ENCODE measurements at places on chromosomes 7 and 10.
A peak's percentile ranks its signal among the peaks of the same experiment; 100 is the strongest.

DNA sequence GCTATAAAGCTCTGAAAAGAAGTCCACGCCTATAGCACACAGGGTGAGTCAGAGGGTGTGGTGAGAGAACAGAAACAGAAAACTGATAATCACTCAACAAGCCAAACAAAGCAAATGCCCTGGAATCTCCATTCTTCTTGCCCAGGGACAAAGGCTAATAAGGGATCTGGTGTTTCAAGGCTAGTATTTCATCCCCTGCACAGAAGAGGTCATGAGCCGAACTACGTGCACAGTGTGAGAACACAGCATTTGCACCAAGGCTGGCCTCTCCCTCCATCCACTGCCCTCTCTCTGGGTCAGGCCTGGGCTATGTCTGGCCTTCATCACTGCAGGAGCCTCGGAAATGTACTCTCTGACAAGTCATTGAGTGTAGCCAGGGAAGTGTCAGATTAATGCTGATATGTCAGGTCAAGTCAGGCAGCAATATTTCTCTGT, 42.7 kb downstream of the PRR15 start:
- DNase-seq = no peak

DNA sequence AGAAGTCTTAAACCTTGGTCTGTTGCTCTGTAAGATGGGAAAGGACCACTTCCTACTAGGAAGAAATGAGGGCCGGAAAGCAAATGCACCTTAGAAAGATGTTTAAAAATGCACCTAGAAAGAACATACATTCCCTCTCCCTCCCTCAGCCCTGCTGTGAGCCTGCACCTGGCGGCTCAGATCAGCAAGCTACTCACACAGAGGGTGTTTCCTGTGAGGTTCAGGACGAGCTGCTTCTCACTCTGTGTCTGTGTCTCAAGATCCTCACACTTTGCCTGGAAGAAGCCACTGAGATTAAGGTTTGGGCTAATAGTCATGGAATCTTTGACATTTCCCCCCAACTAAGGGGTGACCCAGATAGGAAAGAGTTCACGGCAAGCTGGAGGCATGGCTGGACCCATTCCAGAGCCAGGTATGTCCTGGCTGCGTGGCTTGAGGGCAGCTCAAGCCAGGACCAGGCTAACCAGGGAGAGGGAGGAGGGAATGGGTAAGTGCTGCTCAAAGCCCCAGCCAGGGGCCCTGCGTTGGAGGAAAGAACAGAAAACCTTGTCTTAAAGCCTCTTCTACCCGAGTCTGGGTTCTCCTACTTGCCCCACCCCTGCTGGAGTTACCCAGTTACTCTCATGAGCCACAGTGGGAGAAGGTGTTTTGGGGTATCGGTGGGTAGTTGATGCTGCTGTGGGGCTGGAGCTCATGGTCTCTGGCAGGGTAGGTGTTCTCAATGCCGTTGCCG, 47.5 kb downstream of the PODXL start:
- no peak for DNase-seq

DNA sequence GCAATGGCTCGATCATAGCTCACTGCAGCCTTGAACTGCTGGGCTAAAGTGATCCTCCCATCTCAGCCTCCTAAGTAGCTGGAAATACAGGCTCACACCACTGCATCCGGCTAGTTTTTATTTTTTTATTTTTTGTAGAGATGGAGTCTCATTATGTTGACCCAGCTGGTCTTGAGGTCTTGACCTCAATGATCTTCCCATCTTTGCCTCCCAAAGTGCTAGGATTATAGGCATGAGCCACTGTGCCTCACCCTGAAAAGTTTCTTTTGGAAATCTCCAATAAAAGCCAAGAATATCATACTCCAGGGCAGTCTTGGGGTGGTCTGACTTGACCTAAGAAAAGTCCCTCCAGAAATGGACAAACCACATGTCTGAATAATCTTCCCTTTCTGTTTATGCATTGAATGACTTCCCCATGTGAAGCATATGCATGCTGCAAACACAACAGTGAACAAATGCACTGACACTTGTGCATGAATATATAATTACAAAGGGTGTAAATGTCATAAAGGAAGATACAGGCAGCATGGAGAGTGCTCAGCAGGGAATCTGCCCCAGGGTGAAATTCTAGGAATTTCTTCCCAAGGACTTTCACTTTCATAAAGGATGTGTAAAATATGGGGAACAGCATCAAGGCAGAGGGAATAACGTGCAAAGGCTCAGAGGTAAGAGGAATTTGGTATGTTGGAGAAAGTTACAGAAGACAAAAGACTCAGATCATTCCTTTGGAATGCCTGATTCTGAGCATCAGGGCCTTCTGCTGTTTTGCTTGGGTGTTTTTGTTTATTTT, 142.4 kb upstream of the LYZL1 start:
- no peak for DNase-seq

GRCh38 chr10:4066581-4067390, 281.8 kb upstream of the KLF6 start:
- no peak for DNase-seq

DNA sequence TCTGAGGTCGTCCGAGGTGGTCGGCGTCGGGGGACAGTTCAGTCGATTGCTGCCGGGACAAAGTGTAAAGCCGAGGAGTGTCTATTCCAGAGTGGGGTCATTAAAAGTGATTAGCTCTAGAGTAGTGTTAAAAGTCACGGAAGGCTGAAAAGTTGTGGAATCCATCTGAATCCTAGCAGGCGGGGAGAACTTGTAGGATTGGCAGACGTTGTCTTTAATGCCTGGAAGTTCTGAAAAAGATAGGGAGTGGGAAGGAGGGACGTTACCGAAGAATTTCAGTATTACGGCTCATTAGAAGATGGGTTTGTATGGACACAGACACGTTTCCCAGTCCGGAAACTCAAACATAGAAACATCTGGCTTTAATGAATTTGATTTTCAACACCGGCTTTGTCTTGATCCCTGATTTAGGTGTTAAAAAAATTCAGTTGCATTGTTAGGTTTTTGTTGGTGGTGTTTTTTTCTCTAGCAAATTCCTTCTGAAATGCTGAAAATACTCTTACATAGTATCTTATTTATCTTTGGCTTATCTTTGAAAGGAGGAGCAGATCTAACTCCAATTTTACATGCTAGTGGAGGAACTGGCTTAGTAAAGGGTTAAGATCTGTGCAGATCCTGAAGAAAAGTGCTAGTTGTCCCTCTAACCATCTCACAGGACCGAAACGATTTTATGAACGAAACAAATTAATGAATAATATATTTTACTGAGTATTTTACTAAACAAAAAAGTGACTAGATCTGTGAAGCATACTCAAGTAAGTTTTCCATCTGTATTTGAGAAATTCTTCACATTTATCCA, 900 bp downstream of the MKLN1 start:
- no peak for DNase-seq

DNA sequence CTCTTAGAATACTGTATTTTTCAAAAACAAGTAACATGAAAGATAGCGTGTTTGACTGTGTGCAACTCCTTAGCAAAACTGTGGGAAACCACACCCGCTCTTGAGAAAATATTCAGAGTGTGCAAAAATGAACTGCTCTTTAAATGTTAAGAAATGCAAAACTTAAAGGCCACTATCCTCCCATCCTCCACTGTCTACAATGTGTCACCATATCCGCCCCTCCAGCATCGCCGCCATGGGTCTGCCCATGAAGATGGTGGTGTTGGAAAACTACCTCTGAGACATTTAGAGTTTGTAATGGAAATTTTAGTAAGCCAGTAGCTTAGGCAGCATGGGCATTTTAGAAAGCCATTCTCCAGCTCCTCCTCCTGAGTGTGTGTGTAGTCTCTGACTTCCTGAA, 20.1 kb upstream of the NMT2 start:
- DNase-seq = peak; percentile 21

DNA sequence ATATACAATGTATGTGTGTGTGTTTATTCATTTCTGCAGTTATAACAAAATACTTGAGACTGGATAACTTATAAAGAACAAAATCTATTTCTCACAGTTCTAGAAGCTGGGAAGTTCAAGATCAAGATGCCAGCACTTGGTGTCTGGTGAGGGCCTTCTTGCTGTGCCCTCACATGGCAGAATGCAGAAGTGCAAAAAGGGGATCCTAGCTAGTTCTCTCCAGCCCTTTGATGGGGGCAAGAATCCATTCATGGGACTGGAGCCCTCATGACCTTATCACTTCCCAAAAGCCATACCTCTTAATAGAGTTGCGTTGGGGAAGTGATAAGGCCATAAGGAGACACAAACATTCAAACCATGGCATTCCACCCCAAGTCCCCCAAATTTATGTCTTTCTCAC, 8.4 kb downstream of the GRB10 start:
- DNase-seq = no peak

DNA sequence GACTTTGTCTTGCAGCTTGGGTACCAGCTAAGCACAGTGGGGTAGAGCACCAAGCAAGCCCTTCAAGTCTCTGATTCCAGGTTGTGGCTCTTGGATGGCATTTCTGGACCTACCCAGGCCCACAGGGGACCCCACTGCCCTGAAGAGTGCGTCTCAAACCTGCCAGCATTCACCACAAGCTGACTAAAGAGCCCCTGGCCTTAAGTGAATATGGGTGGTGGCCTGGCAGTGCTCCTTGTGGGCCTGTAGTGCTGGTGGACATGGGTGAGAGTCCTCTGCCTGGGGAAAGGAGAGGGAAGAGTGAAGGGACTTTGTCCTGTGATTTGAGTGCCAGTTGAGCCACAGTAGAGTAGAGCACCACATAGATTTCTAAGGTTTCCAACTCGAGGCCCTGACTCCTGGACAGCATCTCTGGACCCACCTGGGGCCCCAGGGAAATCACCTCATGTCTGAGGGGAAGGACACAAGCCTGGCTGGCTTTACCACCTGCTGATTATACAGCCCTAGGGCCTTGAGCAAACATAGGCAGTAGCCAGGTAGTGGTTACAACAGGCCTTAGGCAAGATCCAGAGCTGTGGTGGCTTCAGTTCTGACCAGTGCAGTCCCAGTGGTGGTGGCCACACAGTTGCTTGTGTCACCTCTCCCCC, 23.7 kb downstream of the GSDME start:
- DNase-seq = no peak

GRCh38 chr7:117145333-117145732, 177.5 kb downstream of the WNT2 start:
- no peak for DNase-seq

- DNase-seq = no peak
These were observed 1.4 kb downstream of the IDE start for GRCh38 chr10:92572362-92573090.

DNA sequence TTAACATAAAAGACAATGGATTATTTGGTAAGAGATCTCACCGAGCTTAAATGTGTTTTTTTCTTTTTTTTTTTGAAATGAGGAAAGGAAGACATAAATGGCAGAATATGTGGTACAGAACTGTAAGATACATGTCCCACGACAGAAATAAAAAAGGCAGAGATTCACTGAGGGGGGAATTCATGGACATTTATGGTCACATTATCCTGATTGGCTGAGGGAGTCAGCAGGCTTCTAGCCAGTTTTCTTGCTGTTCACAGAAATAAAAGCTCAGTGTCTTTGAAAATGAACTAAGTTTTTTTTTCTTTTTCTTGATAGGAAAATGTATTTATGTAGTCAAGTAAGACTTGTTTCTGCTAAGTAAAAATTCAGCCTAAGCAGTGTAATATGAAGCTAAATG, 8.2 kb upstream of the FAS start:
- DNase-seq = no peak

DNA sequence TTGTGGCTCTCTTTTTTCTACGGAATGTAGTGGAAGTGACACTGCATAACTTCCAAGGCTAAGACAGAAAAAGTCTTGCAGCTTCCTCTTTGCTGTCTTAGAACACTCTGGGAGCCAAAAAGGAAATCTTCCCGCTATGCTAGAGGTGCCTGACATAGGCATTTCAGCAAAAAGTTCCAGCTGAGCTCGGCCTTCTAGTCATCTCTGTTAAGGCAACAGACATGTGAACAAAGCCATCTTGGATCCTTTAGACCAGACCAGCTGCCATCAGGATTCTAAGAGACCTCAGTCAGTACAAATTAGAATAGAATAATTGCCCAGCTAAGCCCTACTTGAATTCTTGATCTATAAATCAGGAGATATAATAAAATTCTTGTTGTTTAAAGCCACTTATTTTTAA, 16.3 kb upstream of the COL1A2 start:
- no peak for DNase-seq

- no peak for DNase-seq
These were observed 654.2 kb upstream of the STEAP1 start for GRCh38 chr7:89500084-89500483.

DNA sequence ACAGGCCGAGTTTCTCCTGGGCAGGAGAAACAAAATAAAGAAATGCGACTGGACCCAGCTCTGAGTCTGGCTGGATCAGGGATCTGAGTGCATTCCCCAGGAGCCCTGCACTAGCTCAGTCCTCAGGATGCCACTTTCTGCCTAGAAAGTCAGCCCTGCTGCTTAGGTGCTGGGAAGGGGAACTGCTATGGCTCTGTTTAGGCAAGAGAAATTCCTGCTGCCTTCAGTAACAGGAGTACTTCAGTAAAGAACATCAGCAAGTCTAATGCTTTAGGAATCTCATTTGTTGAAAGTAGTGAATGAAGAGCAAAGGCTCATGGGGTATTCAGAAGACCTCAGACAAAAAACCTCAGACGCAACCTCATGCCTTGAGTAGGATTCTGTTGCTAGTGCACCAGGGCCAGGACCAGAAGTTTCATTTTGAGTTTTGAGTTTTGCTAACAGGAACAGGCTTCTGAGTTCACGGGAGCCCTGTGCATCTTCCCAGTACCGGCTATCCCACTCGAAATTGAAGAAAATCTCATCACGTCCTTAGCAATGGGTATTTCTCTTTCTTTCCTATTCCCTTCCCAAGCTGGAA, 170.8 kb upstream of the CDCA7L start:
- DNase-seq = no peak

DNA sequence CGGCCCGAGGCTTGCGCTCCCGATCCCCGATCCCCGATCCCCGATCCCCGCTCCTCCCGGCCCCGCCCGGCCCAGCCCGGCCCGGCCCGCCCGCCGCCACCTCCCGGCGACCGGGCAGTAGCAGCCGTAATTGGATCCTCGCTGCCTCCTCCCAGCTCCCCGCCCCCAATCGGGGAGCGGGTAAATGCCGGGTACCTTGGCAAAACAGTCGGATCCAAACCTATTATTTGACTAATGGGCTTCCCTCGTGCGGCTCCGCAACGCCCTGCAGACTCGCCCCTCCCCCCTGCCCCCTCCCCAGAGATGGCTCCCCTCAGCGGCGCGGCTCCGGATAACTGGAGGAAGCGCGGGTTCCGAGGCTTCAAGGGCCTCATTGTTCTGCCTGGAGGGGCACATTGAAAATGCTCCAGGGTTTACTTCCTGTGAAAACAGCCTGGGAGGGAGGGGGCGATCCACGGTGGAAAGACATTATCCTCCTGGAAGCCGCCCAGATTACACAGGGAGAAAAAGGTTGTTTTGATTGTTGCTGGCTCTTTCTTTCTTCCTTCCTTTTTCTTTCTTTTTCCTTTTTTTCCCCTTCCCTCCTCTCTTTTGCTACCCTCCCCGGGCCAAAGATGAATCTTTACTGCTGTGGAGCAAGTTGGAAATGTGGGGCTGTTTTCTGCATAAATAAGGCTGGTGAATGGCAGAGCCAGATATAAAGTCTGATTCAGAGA, 94.7 kb upstream of the ZMIZ1 start:
- DNase-seq = peak; percentile 29

GRCh38 chr7:82164813-82165212, 278.8 kb downstream of the CACNA2D1 start:
- DNase-seq = no peak

- no peak for DNase-seq
These were observed 121.7 kb upstream of the TNRC18 start for GRCh38 chr7:5545222-5545914.

- DNase-seq = no peak
These were observed 80.2 kb upstream of the PPP2R2D start for GRCh38 chr10:131820626-131821025.
